GM04503 (cell line): ENCODE measurements at places on chromosomes 5 and 9.

- no peak for DNase-seq
These were observed 174.6 kb downstream of the MAPKAP1 start for GRCh38 chr9:125532412-125532811.

DNA sequence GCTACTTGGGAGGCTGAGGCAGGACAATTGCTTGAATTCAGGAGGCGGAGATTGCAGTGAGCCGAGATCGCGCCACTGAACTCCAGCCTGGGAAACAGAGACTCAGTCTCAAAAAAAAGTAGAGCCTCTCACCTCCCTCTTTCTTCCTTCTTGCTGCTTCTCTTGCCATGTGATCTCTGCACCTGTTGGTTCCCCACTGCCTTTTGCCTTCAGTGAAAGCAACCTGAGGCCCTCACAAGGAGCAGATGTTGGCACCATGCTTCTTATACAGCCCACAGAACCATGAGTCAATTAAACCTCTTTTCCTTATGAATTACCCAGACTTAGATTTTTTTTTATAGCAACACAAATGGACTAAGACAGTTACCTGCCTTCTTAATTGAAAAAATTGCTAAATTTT lies 45.6 kb upstream of the GLRX start:
- DNase-seq, result no peak

DNA sequence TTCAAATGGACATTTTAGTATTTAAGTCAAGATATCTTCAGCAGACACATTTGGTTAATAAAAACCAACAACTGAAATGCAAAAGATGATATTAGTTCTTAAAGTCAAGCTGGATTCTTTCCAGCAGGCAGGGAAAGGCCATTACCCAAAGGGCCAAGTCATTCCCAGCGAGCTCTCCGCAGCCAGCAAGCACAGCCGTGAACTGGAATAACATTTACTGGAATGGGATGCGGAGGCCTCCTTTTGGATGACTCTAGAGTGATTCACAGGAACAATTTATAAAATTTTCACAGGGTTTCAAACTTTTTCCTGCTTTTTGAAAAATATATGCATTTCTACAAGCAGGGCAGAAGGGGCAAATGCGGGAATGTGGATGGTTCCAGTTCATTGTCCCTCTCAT lies 76.6 kb upstream of the DAB2 start:
- DNase-seq, result no peak

- no peak for DNase-seq
These were observed 174.9 kb upstream of the GPR151 start for GRCh38 chr5:146690880-146691355.

- DNase-seq, result no peak
These were observed 298.0 kb downstream of the FBXL7 start for GRCh38 chr5:15798006-15798405.

- no peak for DNase-seq
These were observed 58.4 kb downstream of the ARL15 start for GRCh38 chr5:54251981-54252380.
